ENCODE measurements at places on chromosomes 12 and 14. TPM values are rescaled to one million over a fixed set of nuclear protein-coding genes. Genes with fewer than 3 reads are reported as not detected.

GDF11 gene
- 9.5 TPM for total RNA-seq

CMA1 gene
- 0.39 TPM for total RNA-seq

SLC17A8 gene
- total RNA-seq = not detected

SSPN gene
- not detected for total RNA-seq

SRGAP1 gene
- total RNA-seq = 0.21 TPM

All from activated CD4-positive, alpha-beta T cell treated with anti-CD3 and anti-CD28 coated beads for 36 hours (primary cell).